HepG2 (cell line): ENCODE measurements at places on chromosomes 2 and 18.
A peak's percentile ranks its signal among the peaks of the same experiment; 100 is the strongest.

GRCh38 chr2:203928849-203929248, 7.7 kb upstream of the ICOS start:
- no peak for DNase-seq

DNA sequence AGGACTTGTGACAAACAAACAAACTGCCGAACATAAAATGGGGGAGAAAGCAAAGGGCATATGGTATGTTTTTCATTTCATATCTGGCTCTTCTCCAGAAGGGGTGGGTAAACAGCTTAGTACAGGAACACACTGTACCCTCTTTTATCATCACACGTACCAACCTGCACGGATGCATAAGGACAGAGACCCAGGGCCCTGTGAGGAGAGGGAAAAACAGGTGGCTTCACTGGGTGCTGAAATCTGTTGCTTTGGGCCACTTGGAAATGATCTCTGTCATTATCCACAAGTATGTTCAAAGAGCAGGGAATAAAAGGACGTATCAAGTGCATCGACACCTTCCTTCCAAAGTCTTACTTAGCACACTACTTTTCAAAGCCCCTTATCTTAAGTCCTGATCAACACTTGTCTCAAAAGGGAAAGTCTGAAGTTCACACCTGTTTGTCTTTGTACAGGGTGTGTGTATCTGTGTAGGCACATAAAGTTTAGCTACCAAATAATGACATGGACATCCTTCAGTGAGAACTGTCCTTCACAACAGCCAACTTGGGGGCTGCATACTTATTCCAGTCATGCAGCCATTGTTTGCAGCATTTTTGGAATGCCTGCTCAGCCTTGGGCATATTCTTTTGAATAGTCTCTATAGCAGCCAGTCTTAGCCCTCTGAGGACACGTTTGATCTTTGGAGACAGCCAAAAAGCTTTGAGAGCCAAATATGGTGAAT, 60.6 kb downstream of the IRS1 start:
- DNase-seq = peak; percentile 79

DNA sequence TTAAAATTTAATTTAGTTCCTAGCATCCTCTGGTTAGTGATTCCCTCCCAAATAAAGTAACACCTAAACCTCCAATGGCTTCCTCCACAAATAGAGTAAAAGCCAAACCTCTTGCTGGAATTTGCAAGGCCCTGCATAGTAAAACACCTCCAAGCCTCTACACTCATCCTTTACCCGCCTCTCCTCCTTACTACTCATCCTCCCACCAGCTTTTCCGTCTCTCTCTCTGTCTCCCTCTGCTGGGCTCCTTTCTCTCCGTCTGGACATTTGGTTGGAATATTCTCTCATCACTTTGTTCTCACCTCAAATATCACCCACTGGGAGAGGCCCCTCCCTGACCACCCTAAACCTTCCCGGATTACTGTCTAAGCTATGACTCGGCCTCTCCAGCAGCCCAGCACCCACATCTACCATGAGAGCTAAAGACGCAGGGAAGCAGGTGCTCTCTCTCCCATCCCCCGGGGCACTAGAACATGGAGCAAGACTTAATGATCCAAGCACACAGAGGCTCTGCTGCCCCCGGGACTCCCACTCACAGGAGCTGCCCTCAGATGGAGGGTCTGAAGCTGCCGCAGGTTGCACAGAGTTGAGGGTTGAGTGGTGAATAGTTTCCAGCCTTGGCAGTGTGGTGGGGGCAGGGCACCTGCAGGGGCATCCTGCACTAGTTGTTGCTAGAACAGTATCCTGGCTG, 167.2 kb downstream of the FBXO15 start:
- peak; percentile 9 for DNase-seq

- no peak for DNase-seq
These were observed 67.2 kb upstream of the ATL2 start for GRCh38 chr2:38444247-38444646.

DNA sequence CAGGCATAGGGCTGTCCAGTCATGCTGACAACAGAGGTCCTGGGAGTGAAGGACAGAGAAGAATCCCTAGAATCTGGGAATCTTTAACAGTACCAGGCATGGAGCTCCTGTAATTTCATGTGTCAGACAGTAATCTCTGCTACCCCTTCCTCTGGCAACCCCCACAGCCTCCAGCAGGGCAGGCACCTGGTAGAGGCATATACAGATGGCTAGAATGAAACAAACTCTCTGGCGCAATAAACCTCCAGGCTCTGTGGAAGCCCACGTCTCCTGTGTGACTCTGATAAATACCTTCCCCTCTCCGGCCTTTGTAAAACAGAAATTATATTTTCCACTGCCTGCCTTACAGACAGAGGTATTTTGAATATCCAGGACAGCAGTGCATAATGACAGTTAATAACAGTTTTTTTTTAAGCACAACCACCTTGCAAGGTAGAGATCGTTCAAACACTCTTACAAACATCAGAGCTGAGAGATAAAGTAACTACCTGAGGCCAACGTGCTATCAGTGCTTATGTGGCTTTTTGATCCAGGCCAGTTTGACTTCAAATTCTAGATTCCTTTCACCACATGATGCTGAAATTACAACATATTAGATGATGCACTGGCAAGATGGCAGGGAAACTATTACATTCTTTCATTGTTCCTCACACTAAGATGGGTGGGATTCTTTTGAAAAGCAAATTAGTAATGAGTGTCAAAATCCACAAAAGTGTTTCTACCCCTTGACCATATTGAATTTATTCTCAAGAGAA, 47.7 kb upstream of the TMEM247 start:
- DNase-seq = no peak

DNA sequence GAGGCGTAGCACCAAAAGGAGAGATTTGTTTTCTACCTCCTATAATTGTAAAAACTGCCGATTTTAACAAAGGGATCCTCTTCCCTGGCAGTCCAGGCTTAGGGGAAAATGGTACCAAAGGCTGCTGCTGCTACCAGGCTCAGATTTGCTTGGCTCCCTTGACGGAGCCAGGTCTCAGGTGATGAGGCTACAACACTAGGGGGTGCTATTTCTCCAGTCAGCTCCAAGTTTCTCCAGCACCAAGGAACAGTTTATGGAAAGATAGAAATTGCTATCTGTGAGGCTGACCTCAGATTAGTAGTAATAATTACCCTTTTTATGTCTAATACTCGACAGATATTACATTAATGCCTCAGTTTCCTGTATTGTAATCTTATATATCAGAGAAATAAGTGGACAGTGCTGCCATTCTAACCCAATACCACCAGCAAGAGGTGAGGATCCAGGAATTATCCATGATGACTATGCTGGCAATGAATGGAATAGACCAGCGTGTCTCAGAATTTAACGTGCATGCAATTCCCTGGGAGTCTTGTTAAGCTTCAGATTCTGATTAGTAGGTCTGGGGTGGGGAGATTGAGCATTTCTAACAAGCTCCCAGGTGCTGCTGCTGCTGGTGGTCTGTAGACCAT, 111.3 kb downstream of the ESCO1 start:
- DNase-seq = peak; percentile 63
